MG63 (cell line): ENCODE measurements at places on chromosomes 7 and 10.

- no peak for DNase-seq
Measured at GRCh38 chr7:140027858-140028257, 34.9 kb downstream of the PARP12 start.

- DNase-seq = no peak
Measured at GRCh38 chr10:101818872-101819633, 809 bp upstream of the OGA start.

GRCh38 chr7:108454674-108455550 lies 1.3 kb downstream of the NRCAM start:
- DNase-seq = peak; percentile 11

DNA sequence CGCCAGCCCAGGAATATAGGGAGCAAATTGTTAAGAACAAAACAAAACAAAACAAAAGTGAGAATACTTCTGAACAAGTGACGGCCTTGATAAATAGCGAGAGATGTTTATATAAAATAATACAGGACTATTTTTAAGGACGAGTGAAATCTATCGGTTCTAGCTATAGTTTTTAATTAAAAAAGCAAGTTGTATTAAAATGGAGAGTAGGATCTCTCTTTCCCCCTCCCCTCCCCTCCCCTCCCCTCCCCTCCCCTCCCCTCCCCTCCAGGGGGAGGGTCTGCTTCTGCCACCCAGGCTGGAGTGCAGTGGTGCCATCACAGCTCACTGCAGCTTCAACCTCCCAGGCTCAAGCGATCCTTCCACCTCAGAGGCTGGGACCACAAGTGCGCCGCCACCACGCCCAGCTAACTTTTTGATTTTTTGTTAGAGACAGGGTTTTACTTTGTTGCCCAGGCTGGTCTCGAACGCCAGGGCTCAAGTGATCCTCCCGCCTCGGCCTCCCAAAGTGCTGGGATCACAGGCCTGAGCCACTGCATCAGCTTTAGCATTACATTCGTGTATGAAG lies 440 bp upstream of the TCAF1 start:
- no peak for DNase-seq

- DNase-seq = no peak
Measured at GRCh38 chr10:96987842-96988175, 155.7 kb downstream of the LCOR start.

GRCh38 chr10:25064401-25064800 lies 48.0 kb downstream of the THNSL1 start:
- DNase-seq = no peak

GRCh38 chr10:32981760-32982159 lies 23.7 kb upstream of the ITGB1 start:
- peak; percentile 53 for DNase-seq

DNA sequence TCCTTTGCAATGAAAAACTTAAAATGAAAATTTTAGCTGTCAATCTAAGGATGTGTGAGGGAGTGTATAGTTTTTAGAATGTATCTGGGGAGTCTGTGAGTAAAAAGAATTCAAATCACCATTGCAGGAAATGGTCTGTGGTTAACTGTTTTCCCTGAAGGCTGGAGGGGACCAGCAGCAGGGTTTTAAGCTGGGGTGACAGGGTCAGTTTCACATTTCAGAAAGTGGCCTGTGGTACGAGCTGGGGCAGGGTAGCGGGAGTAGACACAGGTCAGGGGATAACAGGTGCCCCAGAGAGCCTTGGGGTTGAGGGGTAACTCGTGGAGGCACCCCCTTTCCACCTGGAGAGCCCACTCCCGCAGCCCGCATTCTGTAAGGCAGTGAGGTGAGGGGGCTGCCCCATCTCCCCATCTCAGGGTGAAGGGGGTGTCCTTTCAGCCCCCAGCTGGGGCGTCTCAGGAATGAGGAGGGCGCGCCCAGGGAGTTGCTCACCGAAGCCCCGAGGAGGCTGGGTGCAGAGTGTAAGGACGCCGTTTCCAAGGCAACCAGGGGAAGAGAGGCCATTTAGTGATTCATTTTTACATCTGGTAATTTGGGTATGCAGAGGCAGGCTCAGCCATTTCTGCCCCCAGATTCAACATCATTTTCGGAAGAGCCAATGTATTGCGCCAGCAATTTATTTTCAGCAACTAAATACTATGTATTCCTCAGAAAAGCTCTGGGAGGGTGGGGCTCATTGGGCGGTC lies 168.9 kb downstream of the SLIT1 start:
- no peak for DNase-seq

DNA sequence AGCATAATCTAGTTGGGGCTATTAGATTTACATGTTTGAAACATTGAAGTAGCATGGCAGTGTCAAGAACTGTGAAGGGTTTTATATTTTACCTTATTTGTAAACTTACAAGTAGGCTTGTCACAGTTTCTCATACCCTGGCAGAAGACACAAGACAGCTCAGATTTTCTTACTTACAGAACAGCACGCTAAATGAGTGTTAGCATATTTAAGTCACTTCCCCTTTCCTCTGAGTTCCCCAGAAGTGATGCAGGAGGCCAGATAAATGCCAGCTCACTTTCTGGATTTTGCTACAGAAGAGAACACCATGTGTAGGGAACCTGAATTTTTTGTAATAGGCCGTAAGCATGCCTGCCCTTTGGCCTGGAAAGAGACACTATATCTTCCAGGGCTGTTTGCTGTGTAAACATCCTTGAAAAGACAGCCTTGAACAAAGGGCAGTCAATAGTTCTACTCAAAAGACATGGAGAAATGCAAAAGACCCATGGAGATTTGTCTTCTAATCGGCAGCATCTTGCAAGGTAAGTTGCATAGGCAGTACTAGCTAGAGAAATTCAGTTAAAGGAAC lies 279.1 kb downstream of the PHF14 start:
- DNase-seq = no peak

DNA sequence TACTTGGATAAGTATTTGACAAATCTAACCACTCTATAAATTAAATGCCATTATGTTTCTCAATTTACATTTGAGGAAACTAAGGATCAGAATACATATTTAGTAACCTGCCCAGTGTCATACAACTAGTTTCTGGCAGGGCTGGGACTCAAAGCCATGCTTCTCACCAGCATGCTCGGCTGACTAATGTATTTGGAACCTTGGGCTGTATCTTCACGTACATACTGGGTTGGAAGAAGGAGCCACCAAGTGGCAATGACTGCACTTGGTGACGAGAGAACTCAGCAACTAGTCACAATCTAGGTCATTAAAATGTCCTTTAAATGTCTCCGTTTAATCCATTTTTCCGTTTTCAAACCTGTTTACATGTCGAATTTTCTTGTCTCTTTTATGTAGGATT lies 42.9 kb downstream of the CHRM2 start:
- DNase-seq = no peak

GRCh38 chr7:14505906-14506305 lies 396.6 kb downstream of the DGKB start:
- DNase-seq = no peak

- no peak for DNase-seq
Measured at GRCh38 chr7:47953822-47954221, 5.6 kb upstream of the PKD1L1 start.

DNA sequence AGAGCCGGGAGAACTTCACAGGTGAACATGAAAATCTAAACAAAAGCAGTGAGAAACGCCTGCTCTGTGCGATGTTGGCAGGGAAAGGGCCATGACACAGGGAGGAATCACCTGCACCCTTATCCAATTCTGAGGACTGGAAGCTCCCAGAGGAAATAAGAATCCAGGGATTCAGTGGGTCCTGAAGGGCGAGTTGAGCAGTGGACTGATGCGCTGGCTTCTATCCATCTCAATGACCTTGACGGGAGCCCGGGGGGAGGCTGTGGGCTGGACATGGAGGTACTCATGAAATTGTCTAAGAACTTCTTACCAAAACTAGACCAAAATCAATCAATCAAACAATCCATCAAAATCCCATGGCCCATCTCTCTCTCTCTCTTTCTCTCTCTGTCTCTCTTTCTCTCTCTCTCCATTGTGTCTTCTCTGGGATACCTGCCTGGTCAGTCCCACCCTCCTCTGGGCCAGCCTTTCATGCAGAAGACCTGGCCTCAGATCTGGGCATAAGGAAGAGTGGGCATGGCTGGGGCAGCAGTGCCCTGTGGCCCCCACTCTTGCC lies 7.2 kb downstream of the CPXM2 start:
- DNase-seq = no peak

DNA sequence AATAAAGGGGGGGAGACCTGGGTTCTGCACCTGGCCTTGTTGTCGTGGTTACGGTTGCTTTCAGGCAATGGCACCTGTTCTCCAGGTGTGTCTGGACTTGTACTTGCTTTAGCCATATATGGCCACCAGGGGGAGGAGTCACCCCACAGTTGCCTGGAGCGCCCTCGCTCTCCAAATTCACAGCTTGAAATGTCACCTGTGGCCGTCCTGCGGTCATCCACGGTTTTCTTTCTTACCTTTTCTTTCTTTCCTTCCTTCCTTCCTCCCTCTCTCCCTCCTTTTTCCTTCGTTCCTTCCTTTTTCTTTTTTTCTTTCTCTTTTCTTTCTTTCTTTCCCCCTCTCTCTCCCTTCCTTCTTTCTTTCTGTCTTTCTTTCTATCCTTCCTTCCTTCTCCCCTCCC lies 157.2 kb upstream of the ZNF92 start:
- DNase-seq = peak; percentile 17

GRCh38 chr10:132185601-132186487 lies 904 bp upstream of the DPYSL4 start:
- no peak for DNase-seq

DNA sequence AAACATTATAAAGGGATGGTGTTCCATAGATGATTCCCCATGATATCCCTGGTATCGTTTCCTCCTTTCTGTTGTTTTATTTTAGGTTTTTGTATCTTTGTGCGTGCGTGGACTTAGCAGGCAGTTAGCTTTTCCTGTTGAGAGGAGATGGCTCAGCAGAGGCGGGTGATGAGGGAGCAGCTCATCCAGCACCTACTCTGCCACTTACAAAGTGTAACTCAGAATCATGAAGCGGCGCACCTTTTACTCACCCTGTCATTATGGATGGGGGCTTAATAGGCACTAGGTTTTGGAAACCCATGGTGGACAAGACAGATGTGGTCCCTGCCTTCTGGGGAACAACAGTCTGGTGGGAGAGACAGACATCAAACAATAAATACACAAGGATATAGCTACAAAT lies 17.1 kb downstream of the FAM241B start:
- no peak for DNase-seq

- DNase-seq = no peak
Measured at GRCh38 chr10:29446327-29446726, 157.5 kb downstream of the LYZL1 start.

- no peak for DNase-seq
Measured at GRCh38 chr10:12109286-12109685, 20.2 kb upstream of the SEC61A2 start.

DNA sequence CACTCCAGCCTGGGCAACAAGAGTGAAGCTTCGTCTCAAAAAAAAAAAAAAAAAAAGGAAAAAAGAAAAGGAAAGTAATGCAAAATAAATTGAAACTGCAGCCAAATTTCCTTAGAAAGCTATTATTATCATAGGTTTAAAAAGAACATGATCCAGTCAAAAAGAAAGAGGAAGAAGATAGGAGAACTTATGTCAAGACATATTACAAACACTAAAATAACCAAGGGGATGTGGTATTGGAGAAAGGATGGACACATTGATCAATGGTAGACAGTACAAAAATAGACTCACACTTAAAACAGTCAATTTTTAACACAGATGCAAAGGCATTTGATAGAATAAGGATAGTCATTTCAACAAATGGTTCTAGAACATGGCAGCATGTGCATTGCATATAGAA lies 27.3 kb upstream of the PFKP start:
- no peak for DNase-seq

- DNase-seq = peak; percentile 34
Measured at GRCh38 chr7:131106681-131107336, 220.9 kb upstream of the MKLN1 start.

DNA sequence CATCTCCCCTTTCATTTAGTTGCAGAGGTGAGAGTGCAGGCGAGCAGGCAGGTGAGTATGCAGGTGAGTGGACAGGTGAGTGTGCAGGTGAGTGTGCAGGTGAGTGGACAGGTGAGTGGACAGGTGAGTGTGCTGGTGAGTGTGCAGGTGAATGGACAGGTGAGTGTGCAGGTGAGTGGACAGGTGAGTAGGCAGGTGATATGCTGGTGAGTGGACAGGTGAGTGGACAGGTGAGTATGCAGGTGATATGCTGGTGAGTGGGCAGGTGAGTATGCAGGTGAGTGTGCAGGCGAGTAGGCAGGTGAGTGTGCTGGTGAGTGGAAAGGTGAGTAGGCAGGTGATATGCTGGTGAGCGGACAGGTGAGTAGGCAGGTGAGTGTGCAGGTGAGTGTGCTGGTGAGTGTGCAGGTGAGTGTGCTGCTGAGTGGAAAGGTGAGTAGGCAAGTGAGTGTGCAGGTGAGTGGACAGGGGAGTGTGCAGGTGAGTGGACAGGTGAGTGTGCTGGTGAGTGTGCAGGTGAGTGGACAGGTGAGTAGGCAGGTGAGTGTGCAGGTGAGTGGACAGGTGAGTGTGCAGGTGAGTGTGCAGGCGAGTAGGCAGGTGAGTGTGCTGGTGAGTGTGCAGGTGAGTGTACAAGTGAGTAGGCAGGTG lies 165.6 kb downstream of the ADARB2 start:
- no peak for DNase-seq

DNA sequence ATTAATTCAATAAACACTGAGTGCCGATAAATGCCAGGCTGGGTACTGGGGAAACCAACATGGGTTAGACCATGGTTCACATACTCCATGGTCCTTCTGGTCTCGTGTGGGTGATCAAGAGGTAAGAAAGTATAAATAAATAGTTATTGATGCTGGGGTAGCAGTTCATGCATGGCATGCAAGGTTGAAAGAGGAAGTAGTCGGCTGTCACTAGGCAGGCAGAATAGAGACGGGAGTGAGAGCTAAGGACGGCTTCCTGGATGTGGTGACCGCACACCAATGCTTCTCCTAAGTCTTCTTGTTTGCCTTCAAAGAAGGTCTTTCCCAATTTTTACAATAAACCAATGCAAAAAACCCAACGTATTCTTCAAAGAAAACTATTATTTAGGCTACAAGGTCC lies 208.6 kb downstream of the ADAM12 start:
- no peak for DNase-seq

DNA sequence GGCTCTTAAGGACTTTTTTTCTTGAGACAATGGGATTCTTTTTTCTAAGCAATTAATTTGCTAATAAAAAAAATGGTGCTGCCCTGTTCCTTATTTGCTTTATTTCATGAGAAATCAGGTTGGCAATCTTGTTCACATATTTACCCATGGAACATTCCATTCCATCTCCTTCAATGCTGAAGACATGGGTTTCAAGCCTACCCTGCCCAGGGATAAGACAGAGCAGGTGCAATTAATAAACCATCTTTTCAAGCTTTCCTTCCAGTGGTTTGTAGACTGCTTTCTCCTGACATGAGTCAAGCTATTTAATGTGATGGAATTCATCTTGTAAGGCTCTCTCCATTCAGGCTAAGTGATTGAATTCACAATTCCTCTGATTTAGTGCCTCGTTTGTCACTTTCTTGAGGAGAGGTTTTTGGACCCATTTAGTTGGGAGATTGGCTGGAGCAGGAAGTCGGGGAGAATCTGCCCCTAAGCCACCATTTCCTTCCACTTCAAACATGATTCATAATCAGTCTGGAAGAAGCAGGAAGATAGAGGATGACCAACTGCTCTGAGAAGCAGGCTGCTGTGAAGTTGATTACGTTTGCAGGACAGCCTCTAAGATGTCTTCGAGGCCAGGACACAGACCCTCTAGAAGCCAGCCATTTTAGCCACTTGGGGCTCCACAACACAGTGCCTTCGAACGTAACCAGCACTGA lies 552.4 kb upstream of the GALNT17 start:
- no peak for DNase-seq

GRCh38 chr10:103640436-103641181 lies 147.1 kb downstream of the NEURL1 start:
- no peak for DNase-seq
